Fibroblast of lung (primary cell): ENCODE measurements at places on chromosomes 13 and 19.
A peak's percentile ranks its signal among the peaks of the same experiment; 100 is the strongest.

- DNase-seq = no peak
These were observed 883.4 kb upstream of the SPRY2 start for GRCh38 chr13:81224209-81224833.

DNA sequence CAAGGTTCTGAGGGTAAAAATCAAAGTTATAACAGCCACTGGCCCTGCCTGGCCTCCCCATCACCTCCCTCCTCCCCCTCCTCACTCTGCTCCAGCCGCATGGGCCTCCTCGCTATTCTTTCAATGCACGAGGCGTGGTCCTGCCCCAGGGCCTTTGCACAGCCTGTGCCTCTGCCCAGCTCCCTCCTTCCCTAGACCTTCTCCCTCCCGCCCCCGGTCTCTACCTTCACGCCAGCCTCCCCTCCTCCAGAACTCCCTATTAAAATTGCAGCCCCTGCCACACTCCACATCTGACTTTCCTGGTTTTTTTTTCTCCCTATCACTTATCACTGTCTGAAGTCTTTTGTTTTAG, 3.3 kb downstream of the RAX2 start:
- no peak for DNase-seq

DNA sequence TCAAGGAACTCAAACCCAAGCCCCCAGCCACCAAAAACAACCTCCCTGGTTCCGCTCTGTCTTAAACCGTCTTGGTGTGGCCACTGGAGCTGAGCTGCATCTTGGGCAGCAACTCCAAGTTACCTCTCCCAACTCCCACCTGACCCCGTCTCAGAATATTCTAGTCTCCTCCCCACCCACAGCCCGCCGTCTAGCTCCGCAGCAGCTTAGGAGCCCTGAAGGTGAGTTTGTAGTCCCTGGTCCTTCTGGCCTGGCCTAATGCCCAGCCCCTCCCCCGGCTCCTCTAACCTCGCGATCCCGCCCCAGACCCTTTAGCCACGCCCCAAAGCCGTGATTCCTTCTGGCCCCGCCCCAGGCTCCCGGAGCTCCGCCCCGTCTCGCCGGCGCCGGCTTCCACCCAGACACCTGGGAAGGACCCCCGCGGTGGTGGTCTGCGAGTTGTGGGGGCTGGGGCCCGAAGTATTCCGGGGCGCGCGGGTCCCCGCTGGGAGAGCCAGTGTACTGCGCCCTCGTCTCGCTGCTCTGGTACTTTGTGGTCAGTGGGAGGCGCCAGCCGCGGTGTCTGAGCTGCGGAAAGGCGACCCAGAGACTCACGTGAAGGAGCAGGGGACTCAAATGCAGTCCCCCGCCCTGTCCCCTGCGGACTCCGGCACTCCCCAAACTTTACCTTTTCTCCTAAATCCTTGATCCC, 2.5 kb upstream of the LHB start:
- DNase-seq = no peak

DNA sequence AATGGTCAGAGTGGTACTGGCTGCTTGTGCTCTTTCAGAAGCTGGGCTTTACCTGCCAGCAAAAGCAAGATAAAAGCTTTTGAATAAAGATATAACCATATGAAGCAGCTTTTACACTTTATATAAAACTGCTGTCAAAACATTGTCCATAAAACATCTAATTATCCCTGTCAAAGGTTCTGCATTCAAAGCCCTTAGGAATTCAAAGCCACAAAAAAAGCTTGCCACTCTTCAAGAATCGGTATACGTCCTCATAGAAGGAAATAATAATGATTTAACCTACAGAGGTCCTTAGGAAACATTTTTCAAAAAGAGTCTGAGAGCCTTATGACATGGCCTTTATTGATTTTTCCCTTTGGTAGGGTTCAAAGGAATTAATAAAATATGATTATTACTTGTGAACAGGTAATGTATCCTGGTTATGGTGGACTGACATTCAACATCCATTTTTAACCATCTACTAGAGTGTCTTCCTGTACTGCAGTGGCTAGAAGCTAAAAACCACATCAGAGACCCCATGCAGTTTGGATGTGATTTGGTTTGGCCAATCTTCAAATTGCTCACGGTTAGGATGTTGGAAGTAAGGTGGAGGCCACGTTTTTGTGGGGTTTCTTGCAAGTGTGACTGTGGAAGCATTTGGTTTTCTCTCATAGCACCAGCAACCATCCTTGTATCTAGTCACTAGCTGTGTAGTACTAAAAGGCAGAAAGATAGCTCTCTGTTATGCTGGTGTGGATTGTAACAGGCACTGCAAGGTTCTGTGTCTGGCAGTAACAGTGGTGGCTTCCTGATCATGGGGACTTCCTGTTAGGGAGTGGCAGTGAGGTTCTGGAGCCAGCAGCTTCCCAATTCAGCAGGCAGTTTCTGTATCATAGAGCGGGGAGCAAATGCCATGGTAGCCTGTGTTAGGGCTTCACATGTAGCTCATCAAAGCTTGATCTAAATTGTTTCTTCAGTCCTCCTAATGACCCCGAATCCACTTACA, 441.5 kb downstream of the DIAPH3 start:
- no peak for DNase-seq

GRCh38 chr19:19602136-19602712, 16.3 kb downstream of the PBX4 start:
- DNase-seq = no peak

GRCh38 chr13:104597546-104598180, 1531.4 kb upstream of the SLC10A2 start:
- DNase-seq = peak; percentile 28
